ENCODE measurements at places on chromosomes 16 and 17. TPM values are rescaled to one million over a fixed set of nuclear protein-coding genes. Genes with fewer than 3 reads are reported as not detected.

- no peak for DNase-seq
Observed at GRCh38 chr17:37239690-37240334, 136.0 kb upstream of the C17orf78 start.

DNA sequence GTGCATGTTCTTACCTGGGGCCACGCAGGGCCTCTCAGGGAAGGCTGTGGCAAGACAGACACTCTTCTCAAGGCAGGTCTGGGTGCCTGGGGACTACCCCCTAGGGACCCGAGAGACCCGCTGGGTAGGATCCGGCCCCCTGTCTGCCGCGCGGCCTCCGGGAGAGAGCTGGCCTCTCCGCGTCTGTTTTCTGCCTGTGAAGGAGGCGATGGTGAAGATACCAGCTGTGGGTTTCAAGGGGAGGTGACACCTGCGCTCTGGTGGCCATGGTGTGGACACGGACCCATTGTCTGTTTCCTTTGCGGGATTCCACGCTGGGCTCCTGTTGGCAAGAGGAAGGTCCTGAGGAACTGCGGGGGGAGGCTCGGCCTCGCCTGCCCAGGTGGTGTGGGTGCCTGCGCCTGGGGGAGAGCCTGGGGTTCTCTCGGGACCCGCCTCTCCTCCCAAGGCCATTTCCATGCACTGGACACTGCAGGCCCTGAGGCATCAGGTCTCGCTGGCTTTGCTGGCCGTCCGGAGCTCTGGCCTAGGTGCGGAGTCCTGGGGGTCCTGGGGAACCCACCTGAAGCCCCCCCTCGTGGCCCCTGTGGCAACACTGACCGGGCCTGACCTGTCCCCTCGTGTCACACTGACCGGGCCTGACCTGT lies 12.2 kb upstream of the METRNL start:
- DNase-seq, result peak; percentile 34

DNA sequence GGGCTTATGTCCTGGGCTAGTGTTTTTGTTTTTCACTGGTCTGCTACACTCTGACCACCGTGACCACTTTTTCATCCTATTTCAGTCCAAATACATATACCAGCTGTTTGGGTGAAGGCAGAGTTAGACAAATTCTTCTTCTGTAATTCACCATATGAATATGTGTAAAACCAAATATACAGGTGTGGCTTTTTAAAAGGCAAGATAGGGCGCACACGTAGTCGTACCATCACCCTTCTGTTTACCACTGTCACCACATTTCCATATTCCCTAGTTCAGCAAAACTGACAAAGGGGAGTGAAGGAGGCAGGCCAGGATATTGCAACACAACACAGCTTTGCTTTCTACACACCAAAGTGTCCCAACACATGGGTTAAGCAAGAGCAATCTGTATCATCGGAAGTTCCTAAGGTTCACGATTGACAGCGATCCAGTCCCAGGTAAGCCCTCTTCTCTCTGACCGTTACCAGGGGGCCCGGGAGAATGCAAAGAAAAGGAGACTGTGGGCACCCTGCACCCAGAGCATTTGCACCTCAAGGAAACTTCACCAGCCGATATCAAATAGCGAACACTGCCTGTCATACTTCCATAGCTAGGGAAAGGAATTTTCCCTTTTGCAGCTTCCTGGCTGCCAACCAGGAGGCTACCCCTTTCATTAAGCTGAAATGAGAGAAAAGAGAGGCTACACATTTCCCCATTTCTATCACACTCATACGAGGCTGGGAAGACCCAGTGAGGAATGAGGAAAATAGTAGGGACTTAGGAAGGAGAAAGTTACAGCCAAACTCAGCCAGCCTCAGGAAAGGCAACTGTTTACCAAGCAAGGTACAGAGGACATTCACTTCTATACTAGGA lies 23.1 kb downstream of the CREBBP start:
- no peak for DNase-seq

DNA sequence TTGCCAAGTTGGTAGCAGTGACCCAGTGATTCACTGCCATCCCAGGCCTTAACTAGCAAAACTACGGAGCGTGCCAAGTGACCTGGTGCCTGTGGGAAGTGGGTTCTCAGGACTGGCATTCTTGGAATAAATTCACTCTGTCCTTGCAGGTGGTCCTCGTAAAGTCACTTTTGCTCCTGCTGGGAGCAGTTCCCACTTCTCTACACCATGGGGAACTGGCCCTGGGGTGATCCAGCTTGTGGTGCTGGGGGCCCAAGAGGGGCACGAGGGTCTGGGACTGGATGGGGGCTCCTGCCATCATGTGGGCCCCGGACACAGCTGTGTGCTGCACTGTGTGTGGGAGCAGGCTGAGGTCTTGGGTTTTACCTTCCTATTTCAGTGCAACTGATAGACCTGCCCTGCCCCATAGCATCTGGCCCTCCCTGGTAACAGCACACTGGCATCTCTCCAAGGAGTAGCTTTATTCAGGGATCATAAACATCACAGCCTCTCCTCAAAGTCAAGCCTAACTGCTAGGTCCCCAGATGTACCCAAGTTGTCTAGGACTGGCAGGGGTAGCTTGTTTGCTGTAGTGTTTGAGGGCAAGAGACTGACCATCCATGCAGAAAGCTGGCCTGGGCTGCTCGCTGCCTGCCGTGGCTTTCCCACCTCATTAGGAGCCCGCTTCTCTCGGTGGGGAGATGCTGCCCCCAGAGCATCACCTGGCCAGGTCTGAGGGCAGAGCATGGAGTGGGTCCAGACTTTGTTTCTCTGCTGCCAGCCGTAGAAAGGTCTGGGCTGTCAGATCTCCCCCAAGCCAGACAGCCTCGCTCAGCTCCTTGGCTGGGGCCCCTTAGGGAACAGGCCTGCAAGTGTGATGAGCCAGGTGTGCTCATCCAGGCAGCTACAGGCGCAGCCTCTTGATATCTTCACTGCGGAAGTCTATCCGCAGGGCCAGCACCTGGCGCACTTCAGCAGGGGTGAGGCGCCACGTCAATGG lies 26.0 kb downstream of the FCSK start:
- no peak for DNase-seq

GRCh38 chr17:63325808-63326207 lies 120.3 kb downstream of the CYB561 start:
- no peak for DNase-seq

- no peak for DNase-seq
Observed at GRCh38 chr17:10192461-10192860, 5.9 kb downstream of the GAS7 start.

GRCh38 chr16:63856537-63856936 lies 1265.3 kb downstream of the CDH11 start:
- DNase-seq, result peak; percentile 66

DNA sequence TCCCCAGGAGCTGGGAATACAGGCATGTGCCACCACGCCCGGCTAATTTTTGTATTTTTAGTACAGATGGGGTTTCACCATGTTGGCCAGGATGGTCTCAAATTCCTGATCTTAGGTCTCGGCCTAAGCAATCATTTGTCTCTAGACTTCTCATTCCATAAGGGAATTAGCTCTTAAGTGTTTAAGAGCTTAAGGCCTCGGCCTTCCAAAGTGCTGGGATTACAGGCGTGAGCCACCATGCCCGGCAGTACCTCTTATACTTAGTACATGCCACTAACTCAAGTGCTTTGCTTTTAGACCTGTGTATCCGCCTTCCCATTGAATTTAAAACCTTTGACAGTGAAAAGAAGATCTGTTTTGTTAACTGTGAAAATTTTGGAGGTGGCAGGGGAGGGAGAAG lies 16.6 kb upstream of the IL21R start:
- DNase-seq, result no peak

DNA sequence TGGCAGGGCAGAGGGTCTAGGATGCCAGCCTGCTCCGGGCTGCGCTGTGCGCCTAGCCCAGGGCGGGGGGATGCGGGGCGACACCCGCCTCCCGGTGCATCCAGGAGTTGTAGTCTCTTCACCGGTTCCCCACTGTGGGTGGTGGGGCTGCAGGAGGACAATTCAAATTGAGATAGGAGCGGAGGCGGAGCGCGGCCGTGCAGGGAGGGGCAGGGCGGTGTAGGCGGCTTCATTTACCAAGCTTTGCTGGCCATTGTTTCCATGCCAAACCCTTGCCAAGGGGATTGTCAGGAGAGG lies 2047.4 kb downstream of the TP53TG3F start:
- no peak for DNase-seq

GRCh38 chr17:39963829-39964228 lies 1.0 kb downstream of the GSDMA start:
- DNase-seq, result no peak

- no peak for DNase-seq
Observed at GRCh38 chr17:4599505-4600281, 15.4 kb downstream of the SMTNL2 start.

GRCh38 chr16:87042551-87043230 lies 274.5 kb downstream of the C16orf95 start:
- no peak for DNase-seq

GRCh38 chr17:39820541-39820940 lies 43.6 kb downstream of the IKZF3 start:
- DNase-seq, result no peak

DNA sequence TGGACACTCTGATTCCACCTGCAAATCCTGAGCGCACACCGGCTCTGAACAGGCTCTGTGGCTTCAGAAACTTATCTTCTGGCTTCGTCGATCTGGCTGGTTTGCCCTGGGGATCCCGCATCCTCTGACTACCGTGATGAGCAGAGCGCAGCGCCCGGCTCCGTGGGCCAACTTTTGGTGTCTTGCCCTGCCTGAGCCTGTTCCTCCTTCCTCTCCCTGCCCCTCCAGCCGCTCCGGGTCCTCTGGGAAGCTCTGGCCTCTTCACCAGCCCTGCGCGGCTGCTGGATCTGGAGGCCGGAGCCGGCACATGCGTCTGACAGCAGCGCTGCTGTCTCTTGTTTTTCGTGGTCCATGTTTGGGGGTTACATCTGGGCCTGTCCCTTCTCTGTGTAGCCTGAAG lies 65.6 kb downstream of the JPH3 start:
- DNase-seq, result no peak

- DNase-seq, result no peak
Observed at GRCh38 chr16:30007378-30007895, 3.4 kb downstream of the DOC2A start.

DNA sequence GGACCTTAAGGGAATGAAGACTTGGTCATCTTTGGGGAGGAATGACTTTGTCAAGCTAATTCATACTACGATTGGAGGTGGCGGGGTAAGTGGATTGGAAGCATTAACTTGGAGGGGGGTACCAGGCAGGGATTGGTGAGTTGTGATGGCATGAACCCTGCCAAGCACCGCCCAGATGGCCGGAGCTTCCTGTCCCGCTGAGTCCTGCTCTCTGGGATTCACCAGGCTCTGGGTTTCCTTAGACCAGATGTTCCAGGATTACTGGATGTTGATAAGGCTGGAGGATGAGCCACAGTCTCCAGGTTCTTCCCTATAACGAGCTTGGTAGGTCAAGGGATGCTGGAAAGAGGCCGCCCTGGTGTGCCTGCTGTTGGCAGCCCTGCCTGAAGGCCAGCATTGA lies 154.9 kb downstream of the SDK2 start:
- DNase-seq, result no peak

DNA sequence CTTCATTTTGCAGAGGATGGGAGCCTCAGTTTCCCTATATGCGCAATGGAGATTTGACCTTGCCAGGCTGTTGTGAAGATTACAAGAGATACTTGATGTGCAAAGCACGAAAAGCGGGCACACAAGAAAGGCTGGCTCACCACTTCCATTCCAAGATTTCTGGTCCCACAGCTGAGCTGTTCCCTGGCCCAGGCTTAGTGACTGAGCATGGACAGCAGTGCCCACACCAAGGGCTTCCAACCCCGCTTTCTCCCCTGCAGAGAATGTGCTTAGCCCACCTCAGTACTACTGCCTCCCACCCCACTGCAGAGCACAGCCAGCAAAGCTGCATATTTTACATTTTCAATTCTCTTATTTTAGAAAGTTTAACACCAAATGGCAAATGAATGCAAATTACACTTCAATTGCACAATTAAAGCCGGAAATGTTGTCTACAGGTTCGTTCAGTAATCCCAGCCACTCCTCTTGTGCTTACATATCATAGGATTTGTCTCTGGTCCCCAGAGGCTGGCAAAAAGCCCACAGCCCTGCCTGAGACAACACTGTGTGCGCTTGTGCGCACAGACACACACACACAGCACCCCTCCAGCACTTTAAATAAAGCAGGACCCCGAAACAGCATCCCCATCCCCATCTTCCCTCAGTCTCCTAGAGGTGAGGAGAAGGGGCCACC lies 51.8 kb downstream of the VAC14 start:
- no peak for DNase-seq

DNA sequence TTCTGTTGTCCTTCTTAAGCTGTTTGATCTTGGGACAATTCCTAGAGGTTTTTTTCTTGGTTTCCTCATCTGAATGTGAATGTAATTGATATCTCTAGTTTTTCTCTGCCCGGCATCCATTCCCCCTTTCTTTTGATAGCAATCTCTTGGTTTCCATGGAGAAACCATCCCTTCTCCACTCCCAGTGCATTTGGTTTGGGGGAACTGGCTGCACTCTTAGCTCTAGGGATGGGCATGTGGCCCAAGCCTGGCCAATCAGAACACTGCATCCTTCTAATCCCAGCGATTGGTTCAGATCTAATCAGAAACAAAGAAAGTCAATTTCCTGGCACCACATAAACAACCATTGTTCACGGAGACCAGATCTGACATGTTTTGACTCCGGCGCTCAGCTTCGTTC lies 45.1 kb downstream of the IRX3 start:
- DNase-seq, result no peak

DNA sequence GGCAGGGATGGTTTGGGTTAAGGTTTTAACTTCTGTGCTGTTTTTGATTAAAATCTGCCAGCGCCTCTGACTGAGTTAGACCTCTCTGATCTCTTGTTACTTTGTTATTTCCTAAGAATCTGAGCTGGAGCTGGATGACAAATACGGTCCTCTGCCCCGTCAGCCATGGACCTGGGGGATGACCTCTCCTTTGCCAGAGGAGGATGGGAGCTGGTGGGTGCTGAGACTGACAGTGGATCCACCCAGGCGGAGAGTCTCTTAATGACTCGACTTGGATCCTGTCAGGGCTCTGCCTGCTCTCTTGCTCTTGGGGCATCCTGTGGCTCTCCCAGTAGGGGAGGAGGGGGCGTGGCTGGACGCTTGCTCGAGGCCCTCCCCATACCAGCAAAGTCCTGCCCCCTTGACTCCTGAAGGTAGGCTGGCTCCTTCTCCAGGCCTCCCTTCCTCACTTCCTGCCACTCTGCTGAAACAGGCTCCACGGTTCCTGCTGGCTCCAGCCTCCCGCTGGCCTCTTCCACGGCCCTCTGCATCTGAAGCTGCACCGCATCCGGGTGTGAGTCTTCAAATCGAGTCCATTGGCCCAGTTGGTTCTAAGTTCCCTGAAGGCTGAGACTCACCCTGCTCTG lies 24.8 kb upstream of the MAP3K14 start:
- DNase-seq, result peak; percentile 53

DOC2B gene
- 6.2 TPM for total RNA-seq

OTOP3 gene
- not detected for total RNA-seq

CETP gene
- 1.1 TPM for total RNA-seq

MTSS2 gene
- total RNA-seq, result 60.8 TPM

KRTAP4-1 gene
- total RNA-seq, result not detected

PRAC2 gene
- not detected for total RNA-seq
